ENCODE measurements at places on chromosomes 13 and 19.

- DNase-seq = no peak
These were observed 222.1 kb downstream of the ZIC5 start for GRCh38 chr13:99749271-99750019.

GRCh38 chr13:77980592-77980991 is 62.0 kb upstream of the EDNRB start:
- DNase-seq = no peak

GRCh38 chr19:57033576-57033975 is 86.2 kb upstream of the USP29 start:
- DNase-seq = no peak

DNA sequence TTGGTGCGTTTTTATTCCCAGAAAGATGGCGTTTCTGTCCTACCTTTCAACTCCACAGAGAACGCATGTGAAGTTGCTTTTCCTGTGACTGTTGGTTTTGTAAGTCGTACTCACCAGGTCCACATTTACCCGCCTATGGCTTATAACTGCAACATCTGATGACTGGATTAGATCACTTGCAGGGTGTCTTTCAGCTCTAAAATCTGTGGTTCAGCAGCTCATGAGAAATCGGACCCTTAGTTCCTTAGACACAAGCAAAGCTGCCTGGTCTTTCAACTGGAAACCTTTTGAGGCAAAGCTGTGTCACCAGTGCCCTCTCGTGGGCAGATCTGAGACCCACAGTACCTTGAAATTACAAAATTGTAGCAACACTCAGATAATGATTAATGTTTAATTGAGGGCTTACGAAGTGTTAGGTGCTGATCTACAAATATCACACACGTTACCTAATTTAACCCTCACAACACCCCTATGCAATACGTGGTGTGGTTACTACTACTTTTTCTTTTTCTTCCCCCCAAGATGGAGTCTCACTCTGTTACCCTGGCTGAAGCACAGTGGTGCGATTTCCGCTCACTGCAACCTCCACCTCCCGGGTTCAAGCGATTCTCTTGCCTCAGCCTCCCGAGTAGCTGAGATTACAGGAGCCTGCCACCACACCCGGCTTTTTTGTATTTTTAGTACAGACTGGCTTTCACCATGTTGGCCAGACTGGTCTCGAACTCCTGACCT is 65.4 kb downstream of the RUBCNL start:
- DNase-seq = no peak

DNA sequence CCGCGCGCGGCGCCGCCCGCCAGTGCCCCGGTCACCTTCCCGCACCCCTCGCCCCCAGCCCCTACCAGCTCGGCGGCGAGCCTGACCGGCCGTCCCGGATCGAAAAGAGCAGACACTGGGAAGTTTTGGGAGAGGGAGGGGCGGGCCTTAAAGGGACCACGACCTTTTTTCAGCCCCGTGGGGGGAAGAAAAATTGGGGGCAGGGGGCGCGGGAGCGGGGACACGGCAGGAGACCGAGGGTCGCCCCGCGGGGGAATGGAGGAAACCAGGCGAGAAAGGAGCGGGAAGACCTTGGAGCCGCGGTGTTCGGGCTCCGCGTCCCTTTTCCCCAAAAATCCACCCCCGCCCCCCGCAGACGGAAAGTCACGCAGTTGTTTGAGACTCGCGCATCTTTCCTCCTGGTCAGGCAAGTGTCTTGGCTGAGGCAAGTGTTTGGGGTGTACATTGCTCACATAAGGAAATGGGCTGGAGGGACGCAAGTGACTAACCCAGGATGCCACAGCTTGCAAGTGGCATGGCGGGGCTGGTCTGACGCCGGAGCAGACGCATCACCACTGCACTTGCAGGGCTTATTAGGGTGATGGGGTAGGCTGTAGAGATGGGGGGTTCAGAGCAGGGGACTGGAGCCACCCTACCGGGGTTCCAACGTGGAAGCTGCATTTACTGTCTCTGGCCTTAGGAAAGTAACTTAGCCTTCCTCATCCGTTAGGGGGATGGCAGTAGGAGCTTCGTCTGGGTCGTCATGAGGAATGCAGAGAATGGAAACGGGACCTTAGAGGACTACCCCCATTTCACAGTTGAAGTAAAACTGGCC is 2.7 kb upstream of the HNRNPL start:
- no peak for DNase-seq

- no peak for DNase-seq
These were observed 2.6 kb downstream of the ERVK3-1 start for GRCh38 chr19:58307736-58308135.

GRCh38 chr19:52188822-52189734 is 774 bp upstream of the PPP2R1A start:
- peak; percentile 93 for DNase-seq

DNA sequence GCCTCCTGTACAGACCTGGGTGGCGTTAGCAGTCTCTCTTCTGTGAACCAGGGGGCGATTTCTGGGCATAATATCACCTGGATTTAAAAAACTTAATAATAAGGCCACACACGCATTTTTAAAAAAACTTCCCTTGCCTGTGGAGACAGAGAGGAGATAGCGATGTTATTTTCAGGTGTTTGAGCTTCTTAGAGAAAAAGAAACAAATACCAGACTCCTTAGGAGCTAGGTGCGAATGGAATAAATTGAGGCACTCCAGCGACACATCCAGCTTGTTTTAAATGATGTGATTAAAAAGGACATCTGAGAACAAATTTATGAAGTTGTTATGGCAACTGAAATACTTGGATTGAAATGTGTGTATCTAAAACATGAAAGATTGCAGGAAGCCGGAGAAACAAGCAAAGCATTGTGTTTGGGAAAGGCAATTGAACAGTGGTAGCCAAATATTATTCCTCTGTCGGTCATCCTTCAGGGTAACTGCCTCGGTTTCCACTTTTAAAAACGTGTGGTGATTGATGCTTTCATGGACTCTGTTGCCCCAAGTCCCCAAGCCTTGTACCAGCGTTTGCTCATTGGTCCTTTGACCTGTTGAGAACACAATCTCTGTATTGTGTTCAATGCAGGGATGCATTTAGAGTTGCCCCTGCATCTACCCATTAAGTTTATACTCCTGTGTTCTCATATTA is 158.7 kb downstream of the TM9SF2 start:
- no peak for DNase-seq

- no peak for DNase-seq
These were observed 1018.3 kb downstream of the DIAPH3 start for GRCh38 chr13:59145381-59145780.

GRCh38 chr13:42102961-42103865 is 54.8 kb downstream of the DGKH start:
- DNase-seq = no peak

DNA sequence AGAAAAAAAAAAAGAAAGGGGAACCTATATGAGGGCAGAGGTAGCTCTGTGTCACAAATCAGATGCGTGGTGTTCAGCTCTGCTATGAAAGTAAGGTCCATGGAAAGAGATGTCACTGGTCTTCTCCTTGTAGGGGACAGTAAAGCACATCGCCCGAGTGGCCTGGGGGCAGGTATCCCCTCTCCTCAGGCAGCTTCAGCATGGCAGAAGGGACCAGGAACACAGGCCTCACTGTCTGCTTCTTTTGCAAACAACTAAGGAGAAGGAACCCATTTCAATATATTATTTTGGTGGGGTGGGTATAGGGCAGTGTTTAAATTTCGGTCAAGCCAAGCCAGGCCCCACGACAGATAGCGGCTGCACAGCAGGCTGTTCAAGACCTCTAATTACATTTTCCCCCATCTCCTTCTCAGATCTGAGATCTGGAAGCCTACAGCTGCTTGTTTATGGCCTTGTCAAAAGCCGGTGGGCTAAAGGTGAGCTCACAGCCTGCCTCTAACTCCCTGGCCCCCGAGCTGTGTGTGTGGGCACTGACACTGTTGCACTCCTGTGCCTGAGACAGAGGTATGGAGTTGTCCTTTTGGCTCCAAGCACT is 72.8 kb downstream of the HSPH1 start:
- no peak for DNase-seq

DNA sequence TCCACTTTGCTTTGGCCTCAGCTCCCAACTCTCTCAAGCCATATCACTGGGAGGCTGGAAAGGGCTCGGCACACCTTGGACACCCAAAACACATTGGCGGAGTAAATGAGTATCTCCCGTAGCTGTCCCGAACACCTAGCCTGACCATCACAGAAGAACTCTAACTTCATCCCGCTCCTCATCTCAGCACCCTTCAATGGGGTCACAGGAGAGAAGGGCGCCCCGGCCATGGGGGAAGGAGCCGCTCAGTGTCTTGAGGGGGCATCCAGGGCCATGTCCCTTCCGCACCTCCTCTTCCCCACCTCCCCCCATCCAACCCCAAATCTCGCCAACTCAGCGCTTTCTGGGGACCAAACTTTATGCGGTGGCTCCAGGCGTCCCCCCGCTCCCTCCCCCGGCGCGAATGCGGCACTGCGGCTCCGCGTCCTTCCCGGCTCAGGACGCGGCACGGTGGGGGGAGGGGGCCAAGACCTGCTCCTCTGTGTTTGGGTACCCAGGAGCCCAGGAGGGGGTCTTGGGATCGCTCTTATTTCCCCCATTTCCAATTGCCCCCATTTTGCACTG is 3.0 kb downstream of the KCNC3 start:
- DNase-seq = no peak

GRCh38 chr13:111387026-111387871 is 66.8 kb downstream of the TEX29 start:
- DNase-seq = no peak

GRCh38 chr13:58823701-58824100 is 1192.2 kb downstream of the PCDH17 start:
- no peak for DNase-seq

GRCh38 chr13:106689906-106690305 is 122.0 kb upstream of the ARGLU1 start:
- no peak for DNase-seq

DNA sequence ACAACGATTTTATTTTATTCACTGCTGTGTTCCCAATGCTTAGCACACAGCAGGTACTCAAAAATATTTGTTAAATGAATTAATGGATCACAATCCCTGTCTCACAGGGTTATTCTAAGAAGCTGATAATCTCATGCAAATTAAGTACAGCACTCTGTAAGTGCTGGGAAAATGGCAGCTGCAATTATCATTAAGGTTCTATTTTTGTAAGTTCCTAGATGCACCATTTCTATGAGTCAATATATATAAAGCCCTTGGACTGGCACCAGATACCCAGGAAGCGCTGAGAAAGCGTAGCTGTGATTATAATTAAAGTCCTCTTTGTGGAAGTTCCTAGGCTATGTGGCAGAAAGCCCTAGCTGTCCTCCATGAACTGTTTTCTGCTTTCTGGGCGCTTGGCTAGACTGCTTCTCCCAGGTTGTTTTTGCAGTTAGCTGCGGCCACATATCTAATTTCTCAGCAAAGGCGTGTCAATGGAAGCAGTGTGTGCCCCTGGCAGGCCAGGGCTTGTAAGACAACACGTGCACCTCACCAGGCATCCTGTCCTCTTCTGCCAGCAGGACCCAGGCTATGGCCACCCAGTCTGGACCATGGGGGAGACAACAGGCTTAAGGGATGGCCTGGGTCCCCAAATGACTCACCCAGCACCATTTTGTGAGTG is 5.2 kb upstream of the SRRM5 start:
- DNase-seq = no peak

- DNase-seq = no peak
These were observed 40.9 kb downstream of the MCF2L start for GRCh38 chr13:113009743-113010509.

DNA sequence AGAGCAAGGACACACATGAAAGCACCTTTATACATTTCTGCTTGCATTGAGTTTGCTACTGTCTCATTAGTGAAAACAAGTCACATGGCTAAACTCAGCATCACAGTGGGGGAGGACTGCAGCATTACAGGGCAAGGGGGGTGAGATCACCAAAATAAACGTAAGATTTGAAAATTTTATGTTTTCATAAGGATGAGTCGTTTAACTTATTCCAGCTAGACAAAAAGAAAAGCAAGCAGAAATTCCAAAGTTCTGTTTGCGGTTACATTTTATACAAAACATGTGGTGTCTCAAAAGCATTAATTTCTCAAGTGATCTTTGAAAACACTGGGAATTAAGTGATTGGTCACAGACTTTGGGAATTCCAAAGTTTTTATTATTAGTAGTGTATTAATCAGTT is 261.4 kb upstream of the RXFP2 start:
- DNase-seq = no peak

DNA sequence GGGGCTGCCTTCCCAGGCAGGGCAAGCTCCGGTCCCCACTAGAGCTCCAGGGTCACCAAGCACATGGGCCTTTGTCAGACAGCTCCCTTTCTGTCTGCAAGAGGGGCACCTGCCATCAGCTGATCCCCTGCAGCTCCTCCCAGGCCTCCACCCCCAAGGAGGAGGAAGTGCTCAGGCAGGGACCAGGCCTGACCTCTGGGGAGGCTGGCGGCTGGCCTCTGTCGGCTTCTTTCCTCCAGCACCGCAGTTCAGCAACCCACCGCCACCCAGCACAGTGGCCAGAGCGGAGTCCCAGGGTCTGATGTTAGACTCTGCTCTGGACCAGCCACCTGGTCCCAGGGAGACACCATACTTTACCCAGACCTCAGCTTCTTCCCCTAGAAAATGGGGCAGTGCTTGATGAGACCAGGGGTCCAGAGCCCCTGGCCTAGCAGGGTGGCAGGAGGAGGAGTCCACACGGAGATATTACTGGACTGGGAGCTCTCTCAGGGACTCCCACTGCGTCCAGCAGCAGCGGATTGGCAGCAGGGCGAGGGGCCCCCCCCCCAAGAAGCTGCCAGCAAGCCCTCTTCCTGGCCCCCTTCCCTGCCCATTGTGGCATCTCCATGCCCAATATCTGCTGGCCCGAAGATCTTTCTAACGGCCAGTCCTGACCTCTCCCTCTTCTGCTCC is 24.1 kb downstream of the NKPD1 start:
- DNase-seq = no peak

- DNase-seq = no peak
These were observed 150.9 kb downstream of the PDS5B start for GRCh38 chr13:32737111-32737571.

- DNase-seq = no peak
These were observed 821.3 kb downstream of the DIAPH3 start for GRCh38 chr13:59342400-59342799.

DNA sequence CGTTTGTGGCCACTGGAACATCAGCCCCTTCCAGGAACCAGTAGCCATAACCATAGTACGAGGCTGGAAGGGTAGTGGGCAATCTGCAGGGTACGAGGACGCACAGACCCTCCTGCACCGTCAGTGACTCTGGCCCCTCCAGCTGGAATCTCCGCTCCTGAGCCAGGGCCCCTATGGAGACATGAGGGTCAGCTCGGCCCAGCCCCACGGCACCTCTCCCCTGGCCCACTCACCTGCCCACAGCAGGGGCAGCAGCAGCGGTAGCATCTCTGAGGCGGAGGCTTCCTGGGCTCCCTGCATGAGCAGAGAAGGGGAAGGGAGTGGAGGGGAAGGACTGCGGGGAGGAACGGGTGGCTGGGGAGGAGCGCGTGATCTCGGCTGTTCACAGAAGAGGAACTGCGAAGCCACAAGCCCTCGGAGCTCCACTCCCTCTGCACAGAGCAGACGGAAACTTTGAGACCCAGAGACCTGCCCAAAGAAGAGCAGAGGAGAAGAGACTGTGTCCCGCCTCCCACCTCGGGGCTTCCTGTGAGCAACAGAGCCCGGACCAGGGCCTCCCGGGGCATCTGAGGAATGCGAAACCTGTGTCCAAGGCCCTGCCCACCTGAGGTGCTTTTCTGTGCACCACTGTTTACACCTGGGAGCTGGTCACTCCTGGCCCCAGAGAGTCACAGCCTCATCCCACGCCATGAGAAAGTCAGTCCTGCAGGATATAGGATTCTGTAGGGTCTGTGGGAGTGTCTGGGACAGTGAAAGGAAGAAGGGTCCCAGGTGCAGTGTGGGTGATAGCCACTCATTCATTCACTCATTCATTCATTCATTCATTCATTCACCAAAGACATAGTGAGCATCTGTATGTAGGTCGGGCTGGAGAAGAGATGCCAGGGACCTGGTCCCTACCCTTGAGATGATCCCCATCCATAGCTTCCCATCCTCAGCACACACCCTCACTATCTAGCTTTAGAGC is at the start of gene SIGLEC6:
SIGLEC6 (minus strand) TSS at position 322 of the 967 bp plus-strand sequence; CDS start at position 300, 22 bp downstream.
- DNase-seq = no peak
